ENCODE measurements at places on chromosomes 4 and X.

DNA sequence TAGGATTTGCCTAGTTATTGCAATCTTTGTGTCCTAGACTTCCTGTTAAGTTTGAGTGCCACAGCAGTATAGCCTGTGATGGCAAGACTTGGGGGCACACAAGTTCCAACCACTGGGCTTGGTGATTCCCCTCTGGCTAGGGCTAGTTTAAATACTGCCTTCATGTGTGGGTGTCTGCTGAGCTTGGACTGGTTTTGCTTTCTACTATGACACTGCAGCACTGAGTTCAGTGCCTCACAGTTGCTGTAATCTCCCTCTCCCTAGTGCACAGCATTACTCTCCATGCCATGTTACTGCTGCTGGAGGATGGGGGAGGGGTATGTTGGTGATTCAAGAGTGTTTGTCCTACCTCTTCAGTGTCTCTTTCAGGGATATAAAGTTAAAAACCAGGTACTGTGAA, 379.6 kb downstream of the IL15 start:
- no peak for DNase-seq

DNA sequence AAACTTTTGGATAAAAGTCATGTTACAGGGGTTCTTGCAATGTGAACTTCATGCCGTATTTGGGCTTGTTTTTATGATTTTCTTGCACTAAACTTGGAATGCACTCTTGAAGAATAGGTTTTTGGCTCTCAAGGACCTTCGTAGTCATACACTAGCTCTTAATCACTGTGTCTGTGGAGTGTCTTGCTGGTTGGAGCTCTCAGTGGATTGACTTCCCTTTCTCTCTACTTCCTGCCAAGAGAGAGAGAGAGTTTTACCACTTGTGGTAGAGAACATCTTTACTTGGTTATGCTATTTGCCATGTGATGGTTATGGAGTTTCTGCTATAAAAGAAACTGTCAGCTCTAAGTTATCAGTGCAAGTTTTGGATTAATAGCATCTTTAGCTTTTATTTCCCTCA, 112.4 kb downstream of the BMPR1B start:
- no peak for DNase-seq

DNA sequence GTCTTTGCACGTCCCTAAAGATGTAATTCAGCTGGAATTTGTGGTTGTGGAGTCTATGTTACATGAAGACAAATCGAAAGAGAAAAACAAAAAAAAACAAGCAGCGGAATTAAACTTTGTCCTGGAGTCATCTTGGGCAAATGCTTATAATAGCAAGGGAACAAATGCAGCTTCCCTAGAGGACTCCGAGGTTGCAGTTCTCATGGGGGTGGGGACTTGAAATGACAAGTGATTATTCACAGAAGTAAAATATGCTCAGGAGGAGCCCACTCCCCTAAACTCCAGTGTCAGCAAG, 362.4 kb downstream of the ARHGAP24 start:
- DNase-seq = no peak

GRCh38 chr4:185576314-185576961, 41.1 kb upstream of the PDLIM3 start:
- DNase-seq = no peak

GRCh38 chr4:144712775-144713174, 66.8 kb downstream of the HHIP start:
- no peak for DNase-seq

GRCh38 chrX:21529771-21530170, 128.4 kb downstream of the KLHL34 start:
- no peak for DNase-seq

DNA sequence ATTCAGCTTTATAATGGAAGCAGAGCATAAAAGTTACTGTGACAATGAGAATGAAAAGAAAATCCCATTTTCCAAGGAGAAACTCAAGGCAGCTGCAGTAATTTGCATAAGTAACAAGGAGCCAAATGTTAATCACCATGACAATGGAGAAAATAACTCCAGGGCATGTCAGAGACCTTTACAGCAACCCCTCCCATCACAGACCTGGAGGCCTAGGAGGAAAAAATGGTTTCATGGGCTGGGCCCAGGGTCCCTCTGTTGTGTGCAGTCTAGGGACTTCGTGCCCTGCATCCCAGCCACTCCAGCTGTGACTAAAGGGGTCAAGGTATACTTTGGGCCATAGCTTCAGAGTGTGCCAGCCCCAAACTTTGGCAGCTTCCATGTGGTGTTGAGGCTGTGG, 223.5 kb downstream of the NPFFR2 start:
- DNase-seq = no peak

GRCh38 chr4:21765810-21766407, 182.7 kb downstream of the KCNIP4 start:
- no peak for DNase-seq

DNA sequence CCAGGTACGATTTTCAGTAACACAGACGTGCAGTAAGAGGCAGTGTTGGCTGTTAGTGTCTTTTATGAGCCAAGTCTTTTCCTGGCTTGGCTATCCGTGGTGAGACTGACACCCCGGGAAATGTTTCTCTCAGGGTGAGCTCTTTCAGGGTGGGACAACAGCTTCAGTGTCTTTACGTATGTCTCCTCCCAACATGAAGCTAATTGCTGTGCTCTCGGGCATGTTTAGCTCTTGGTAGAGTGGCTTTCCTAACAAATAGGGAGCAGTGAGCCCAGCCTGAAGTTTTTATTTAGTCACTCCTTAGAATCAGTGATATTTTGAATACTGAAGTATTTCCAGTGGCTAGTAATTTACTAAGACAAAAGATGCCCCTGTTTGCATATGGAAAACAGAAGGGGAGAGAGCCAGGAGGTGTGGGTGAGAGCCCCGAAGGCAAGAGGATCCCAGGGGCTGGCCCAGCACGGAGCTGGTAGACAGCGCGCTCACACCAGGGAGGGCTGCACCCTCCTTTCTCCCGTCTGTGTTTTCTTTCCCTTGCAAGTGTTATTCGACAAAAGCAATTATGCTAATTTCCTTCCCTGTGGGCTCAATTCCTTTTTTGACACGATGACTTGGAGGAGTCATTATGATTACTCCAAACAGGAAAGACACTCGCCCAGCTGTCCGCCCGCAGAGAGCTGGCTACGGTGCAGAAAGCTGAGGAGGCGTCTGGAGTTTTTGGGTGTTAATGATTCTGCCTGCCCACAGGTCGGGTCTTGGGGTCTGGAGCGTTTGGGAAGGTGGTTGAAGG, 47.7 kb downstream of the PDGFRA start:
- no peak for DNase-seq

GRCh38 chr4:110626532-110627153, 3.8 kb upstream of the PITX2 start:
- no peak for DNase-seq

- no peak for DNase-seq
Measured at GRCh38 chr4:176422001-176422400, 102.2 kb downstream of the SPCS3 start.

DNA sequence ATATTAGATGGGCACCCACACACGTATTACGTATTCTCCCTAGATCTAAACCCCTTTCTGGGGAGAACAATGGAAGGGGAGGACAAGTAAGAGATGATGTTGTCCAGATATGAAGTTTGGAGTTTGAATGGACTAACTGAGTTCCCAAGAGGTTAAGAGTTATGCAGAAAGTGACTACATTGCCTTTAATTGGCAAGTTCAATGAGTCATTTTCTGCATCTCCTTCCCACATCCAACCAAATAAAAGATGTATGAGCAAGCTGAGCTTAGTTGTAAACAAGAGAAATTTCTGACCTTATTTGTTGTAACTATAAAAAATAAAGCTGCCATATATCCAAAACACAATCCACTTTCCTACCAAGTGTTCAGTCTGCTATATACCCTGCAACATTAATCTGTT, 50.5 kb downstream of the TIGD2 start:
- DNase-seq = no peak

Measured in stimulated activated CD4-positive, alpha-beta T cell treated with anti-CD3 and anti-CD28 coated beads, Interleukin-1b, Interleukin-23, amount 100 ng/mL, for 4 hours (primary cell).